ENCODE measurements at places on chromosomes 7 and 10.

DNA sequence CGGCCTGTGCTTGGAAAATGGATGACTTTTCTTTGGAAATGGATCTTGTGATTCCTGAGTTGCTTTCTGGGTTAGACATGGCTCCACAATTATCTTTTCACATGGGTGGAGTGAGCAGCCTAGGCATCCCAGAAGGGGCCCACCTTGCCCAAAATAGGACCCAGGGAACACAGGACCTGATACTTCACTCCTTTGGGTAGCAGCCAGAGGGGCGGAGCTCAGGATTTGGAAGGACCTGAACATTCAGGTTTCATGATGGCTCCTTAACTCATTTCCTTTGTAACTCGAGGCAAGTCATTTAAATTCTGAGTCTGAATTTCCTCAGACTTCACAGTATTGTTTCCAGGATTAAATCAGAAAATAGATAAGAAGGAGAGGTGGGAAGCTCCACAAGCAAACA is 178.3 kb upstream of the ZMIZ1 start:
- no peak for DNase-seq
- peaks cover 24% of the 10 kb centered on the region for H3K4me1 ChIP-seq
- peaks cover 17% of the 10 kb centered on the region for H3K27me3 ChIP-seq
- H3K36me3 ChIP-seq: no peaks in the 10 kb centered on the region

DNA sequence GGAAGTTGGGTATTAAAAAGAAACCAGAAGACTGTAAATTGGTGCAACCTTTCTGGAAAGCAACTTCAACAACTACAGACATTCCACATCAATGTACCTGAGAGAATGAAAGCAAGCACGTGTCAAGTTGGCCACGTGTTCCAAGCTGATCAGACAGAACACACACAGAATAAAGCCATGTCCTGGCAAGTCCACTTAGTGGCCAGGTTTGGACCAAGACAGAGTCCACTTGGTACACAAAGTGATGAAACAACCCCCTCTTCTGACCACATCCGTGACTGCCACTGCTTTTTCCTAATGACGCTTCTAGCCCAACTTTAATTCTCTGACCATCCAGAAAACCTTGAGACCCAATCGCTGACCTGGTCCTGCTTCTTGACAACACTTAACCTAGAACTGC is 109.4 kb downstream of the ABLIM1 start:
- no peak overlapping the region for H3K27ac ChIP-seq
- peak; percentile 55 for DNase-seq
- H3K4me3 ChIP-seq: no peak overlapping the region
- H3K36me3 ChIP-seq: no peaks in the 10 kb centered on the region
- peaks cover 30% of the 10 kb centered on the region for H3K4me1 ChIP-seq

DNA sequence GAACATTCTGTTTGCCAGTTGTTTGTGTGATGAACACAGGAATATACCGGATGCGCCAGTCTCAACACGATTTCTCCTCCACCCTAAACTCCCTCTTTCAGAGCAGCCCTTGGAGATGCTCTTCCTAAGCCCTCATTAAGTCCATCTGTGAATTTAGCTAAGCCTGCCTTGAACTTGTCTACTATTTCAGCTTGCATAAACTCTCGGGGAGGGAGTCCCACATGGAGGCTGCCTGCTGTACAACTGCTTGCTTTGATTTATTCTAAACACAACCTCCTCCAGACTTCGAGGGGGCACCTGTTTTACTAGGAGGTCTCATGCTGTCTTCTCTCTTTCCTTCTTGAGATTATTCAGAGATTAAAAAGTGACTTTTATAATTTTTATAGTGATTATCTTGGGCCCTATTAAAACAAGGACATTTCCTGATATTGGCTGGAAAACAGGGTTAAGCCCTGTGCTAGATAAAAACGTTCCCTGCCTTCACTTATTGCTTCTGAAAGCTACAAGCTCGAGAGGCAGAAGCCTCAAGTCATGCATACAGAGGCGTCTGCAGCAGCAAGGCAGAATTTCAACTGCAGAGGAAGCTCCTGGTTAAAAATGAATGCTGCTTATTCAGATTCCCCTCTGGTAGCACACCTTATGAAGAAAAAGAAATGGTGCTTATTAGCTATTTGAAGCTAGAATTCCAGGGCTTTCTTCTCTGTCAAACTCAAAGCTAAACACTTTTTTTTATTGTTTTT is 174.3 kb downstream of the FANK1 start:
- DNase-seq: no peak
- H3K36me3 ChIP-seq: no peaks in the 10 kb centered on the region
- no peaks in the 10 kb centered on the region for H3K4me1 ChIP-seq
- H3K4me3 ChIP-seq: no peak overlapping the region
- H3K27ac ChIP-seq: no peak overlapping the region

GRCh38 chr7:114710499-114710898 is 211.4 kb upstream of the MDFIC start:
- DNase-seq: no peak
- H3K36me3 ChIP-seq: no peaks in the 10 kb centered on the region
- H3K4me3 ChIP-seq: no peak overlapping the region
- no peaks in the 10 kb centered on the region for H3K4me1 ChIP-seq

- no peak for DNase-seq
- H3K4me3 ChIP-seq: no peak overlapping the region
- no peaks in the 10 kb centered on the region for H3K36me3 ChIP-seq
- H3K27me3 ChIP-seq: no peaks in the 10 kb centered on the region
- H3K4me1 ChIP-seq: peaks cover 4% of the 10 kb centered on the region
These were observed 4.1 kb upstream of the VPS26A start for GRCh38 chr10:69119896-69120295.

DNA sequence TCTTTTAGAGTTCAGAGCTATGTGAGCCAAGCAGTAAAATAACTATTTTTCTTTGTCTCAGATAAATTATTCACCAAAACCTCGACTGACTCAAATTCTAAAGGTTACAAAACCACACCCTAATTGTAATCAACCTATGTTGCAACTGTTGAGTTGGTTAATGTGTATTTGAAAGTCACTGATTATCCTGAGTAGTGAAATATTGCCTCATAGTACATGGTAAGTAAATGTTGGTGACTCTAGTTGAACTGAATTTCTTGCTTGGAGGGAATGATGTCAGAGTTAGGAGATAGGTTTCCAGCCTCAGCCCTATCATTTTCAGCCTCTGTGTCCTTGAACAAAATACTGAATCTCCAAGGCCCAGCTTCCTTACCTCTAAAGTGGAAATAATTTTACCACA is 3.0 kb upstream of the CYP2C18 start:
- DNase-seq: no peak
- H3K36me3 ChIP-seq: no peaks in the 10 kb centered on the region
- no peaks in the 10 kb centered on the region for H3K4me1 ChIP-seq
- no peaks in the 10 kb centered on the region for H3K27me3 ChIP-seq
- no peak overlapping the region for H3K27ac ChIP-seq

GRCh38 chr10:123890226-123890625 is 1.4 kb downstream of the CPXM2 start:
- no peaks in the 10 kb centered on the region for H3K4me1 ChIP-seq
- H3K36me3 ChIP-seq: no peaks in the 10 kb centered on the region
- no peaks in the 10 kb centered on the region for H3K27me3 ChIP-seq
- DNase-seq: no peak
- H3K4me3 ChIP-seq: no peak overlapping the region
- no peak overlapping the region for H3K27ac ChIP-seq

DNA sequence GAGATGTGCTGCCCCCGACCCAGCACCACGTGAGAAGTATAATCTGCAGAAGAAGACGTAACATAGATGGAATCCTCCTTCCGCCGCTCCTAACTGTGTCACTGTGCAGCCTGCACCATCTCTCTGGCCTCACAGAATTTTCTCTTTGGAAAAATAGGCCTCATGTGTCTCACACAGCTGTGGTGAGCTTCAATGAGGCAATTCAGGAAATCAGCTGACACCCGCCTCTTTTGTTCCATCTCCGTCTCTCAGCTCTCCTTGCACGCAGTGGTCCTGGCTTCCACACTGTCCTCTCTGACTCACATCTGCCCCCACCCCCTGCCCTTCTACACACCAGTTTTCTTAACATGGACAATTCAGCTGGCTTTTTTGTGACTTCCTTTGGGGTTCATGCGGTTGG is 7.2 kb downstream of the C10orf90 start:
- no peaks in the 10 kb centered on the region for H3K4me1 ChIP-seq
- no peak overlapping the region for H3K27ac ChIP-seq
- no peaks in the 10 kb centered on the region for H3K27me3 ChIP-seq
- no peaks in the 10 kb centered on the region for H3K36me3 ChIP-seq
- DNase-seq: no peak

GRCh38 chr7:135206941-135207391 is 4.4 kb downstream of the WDR91 start:
- H3K4me1 ChIP-seq: peaks cover 31% of the 10 kb centered on the region
- H3K27me3 ChIP-seq: no peaks in the 10 kb centered on the region
- H3K36me3 ChIP-seq: no peaks in the 10 kb centered on the region
- H3K4me3 ChIP-seq: no peak overlapping the region
- no peak for DNase-seq

DNA sequence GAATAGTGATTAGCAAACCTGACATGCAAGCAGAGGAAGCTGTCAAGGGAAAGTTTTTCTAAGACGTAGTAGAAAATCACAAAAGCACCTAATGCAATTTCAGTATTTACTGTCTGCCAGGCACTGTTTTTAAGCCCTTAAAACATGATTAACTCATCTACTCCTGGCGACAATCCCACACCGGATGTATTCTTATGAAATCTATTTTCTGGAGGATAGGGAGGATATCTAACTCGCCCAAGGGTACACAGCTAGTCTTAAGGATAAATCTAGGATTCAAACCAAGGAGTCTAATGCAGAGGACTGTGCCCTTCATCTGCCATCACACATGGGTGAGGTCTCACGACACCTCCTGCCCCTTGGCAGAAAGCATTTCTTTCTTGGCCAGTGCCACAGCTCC is 47.8 kb upstream of the FIGNL1 start:
- no peaks in the 10 kb centered on the region for H3K27me3 ChIP-seq
- H3K36me3 ChIP-seq: no peaks in the 10 kb centered on the region
- DNase-seq: no peak
- H3K27ac ChIP-seq: no peak overlapping the region
- no peaks in the 10 kb centered on the region for H3K4me1 ChIP-seq

GRCh38 chr7:48168159-48168558 is 3.1 kb upstream of the ABCA13 start:
- H3K4me1 ChIP-seq: no peaks in the 10 kb centered on the region
- H3K27ac ChIP-seq: no peak overlapping the region
- H3K4me3 ChIP-seq: no peak overlapping the region

DNA sequence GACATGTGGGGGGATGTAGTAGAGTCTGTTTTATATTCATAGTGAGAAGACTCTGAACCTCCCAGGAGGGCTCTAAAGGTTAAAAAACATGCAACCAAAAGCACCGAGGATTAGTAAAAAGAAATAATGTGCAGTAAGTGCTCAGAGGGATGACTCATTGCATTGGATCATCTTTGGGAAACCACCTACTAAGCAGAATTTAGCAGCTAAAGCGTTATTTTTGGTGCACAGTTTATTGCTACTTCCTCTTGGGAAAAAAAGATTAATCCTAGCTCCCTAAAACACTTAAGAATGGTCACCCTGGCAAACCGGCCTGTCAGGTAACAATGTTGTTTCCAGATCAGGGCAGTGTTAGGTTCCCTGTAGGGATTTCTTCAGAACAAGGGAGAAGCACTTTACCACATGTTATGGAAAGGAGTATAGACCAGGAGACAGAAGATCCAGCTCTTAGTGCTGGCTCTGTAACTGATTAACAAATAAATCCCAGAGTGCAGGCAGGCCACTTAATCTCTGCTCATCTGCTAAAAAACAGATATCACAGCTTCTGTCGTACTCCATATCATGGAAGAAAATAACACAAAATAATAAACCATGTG is 44.8 kb upstream of the FAM133B start:
- peak overlapping the region; percentile 36 for H3K27ac ChIP-seq
- DNase-seq: no peak
- H3K36me3 ChIP-seq: no peaks in the 10 kb centered on the region
- no peaks in the 10 kb centered on the region for H3K27me3 ChIP-seq
- no peak overlapping the region for H3K4me3 ChIP-seq

DNA sequence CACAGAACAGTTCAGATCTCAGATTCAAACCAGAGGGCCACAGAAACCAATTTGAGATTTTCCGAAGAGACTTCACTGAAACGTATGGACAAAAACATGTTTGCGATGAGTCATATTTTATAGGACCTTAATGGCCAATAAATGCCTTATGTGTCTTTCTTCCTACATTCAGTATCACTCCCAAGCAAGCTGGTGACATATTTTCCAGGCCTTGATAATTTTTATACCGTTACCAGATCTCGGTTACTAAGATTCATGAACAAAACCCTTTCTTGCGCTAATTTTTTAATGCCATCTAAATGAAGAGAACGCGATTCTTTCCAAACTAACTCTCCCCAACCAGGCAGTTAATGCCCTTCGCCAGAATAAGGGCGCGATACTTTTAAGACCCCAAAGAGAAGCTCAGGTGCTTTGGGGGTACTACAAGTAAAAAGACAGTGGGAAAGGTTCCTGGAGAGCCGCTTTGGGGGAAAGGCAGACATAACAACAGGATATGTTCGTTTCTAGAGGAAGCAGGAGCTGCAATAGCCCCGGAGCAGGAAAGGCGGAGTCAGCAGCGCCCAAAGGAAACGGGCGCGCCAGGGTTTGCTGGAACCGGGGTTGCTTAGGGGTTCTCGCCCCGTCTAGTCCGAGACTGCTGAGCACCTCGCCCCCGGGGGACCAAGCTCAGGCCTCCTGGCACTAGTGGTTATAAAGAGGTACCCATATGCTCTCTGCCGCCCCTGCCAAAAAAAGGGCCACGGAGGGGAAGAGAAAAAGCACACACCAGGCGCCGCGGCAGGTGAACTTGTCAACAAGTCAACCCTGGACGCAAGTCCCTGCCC is 884 bp downstream of the ICA1 start:
- no peaks in the 10 kb centered on the region for H3K36me3 ChIP-seq
- no peaks in the 10 kb centered on the region for H3K27me3 ChIP-seq
- 0 out of 2 replicates have a peak, but pooled peaks cover 2% of the 10 kb centered on the region for H3K4me1 ChIP-seq
- DNase-seq: no peak

GRCh38 chr7:70060298-70061068 is 462.2 kb downstream of the AUTS2 start:
- no peak overlapping the region for H3K4me3 ChIP-seq
- no peak overlapping the region for H3K27ac ChIP-seq
- no peak for DNase-seq
- H3K36me3 ChIP-seq: no peaks in the 10 kb centered on the region

GRCh38 chr7:134654104-134654775 is 7.6 kb downstream of the BPGM start:
- no peak overlapping the region for H3K27ac ChIP-seq
- no peaks in the 10 kb centered on the region for H3K36me3 ChIP-seq
- DNase-seq: no peak
- peaks cover 15% of the 10 kb centered on the region for H3K4me1 ChIP-seq
- H3K4me3 ChIP-seq: no peak overlapping the region
- no peaks in the 10 kb centered on the region for H3K27me3 ChIP-seq

GRCh38 chr7:2978408-2978807 is 65.3 kb downstream of the CARD11 start:
- no peaks in the 10 kb centered on the region for H3K36me3 ChIP-seq
- H3K4me3 ChIP-seq: peak overlapping the region; percentile 65

- peaks cover 4% of the 10 kb centered on the region for H3K4me1 ChIP-seq
- no peak for DNase-seq
- no peaks in the 10 kb centered on the region for H3K27me3 ChIP-seq
- no peaks in the 10 kb centered on the region for H3K36me3 ChIP-seq
- H3K4me3 ChIP-seq: no peak overlapping the region
These were observed 262.4 kb downstream of the GRID1 start for GRCh38 chr10:86104156-86104555.

GRCh38 chr7:57199252-57199651 is 67.0 kb upstream of the ZNF479 start:
- H3K4me3 ChIP-seq: no peak overlapping the region
- H3K4me1 ChIP-seq: no peaks in the 10 kb centered on the region
- H3K27ac ChIP-seq: no peak overlapping the region
- DNase-seq: no peak
- no peaks in the 10 kb centered on the region for H3K36me3 ChIP-seq

- H3K27ac ChIP-seq: no peak overlapping the region
- H3K4me3 ChIP-seq: no peak overlapping the region
- no peaks in the 10 kb centered on the region for H3K4me1 ChIP-seq
- no peak for DNase-seq
- H3K36me3 ChIP-seq: no peaks in the 10 kb centered on the region
These were observed 283.5 kb downstream of the PLXNA4 start for GRCh38 chr7:132292803-132293202.
